ENCODE measurements at places on chromosomes 2 and 18.

DNA sequence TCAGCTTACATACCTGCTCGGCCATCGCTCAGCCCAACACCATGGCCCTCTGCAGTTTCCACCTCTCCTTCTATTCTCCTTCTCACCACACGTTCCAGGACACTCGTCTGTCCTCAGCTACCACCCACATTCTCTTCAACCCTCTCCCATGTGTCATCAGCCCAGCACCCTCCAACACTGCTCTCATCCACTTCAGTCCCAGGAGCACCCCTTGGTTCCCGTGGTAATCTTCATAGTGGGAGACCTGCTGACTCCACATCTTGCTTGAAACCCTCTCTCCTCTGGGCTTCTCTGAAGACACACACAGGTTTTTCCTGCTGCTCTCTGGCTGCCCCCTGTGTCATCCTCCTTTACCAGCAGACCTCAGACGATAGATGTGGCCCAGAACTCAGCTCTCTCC is 228.7 kb downstream of the GBX2 start:
- DNase-seq: no peak

GRCh38 chr2:27262379-27263286 is at the start of gene SLC30A3:
SLC30A3 (minus strand) TSS chr2:27263047; CDS start chr2:27262906, 141 bp downstream.
- peak; percentile 79 for DNase-seq

GRCh38 chr2:102698369-102699111 is 63.3 kb upstream of the TMEM182 start:
- no peak for DNase-seq

DNA sequence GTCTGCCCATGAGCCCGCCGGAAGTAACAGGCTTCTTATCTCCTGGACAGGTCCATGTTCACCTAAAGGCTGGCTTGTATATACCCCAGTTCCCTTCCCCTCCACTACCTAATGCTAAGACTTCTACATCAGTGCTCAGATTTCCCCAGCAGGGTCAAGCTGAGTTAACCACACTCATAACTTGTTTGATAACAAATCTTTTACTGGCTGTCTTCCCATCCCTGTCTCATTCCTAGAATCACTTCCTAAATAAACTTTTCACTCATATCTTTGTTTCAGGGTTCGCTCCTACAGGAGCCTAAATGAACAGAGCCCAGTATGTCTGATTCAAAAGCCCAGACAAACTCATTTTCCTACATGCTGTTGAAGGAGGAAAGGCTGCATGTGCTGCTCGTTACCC is 94.0 kb upstream of the SOX11 start:
- no peak for DNase-seq

DNA sequence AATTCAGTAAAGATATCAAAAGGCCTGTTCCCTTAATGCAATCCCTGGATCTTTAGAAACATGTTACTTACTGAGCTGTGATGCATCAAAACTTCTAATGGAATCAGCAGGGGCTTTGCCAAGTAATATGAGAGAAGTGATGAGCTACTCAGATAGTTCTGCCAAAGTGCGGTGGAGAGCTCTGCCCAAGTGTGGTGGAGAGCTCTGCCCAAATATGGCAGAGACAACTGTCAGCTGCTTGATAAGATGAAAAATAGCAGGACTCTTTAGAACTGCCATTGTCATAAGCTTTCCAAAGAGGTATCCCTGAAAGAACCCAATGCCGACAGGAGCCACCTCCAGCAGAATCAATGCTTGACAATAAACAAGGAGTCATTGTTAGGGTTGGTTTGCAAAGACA is 167.9 kb upstream of the SLC39A10 start:
- DNase-seq: no peak

DNA sequence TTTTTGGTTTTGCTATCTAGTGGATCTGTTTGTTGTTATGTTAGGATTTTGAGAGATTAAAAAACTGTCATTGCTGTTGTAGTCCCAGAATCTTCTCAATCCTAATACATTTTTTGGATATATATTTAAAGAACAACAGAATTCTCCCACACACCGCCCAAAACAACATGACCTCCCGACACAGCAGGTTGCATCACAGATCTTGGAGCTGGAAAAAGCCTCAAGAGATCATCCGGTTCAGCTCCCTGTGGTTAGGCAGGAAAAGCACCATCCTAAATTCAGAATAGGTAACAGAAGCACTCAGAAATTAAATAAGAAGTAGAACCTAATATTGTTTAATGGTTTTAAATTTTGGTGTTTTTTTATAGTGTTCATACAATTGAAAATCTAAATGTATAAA is 251.4 kb upstream of the STON1 start:
- no peak for DNase-seq

DNA sequence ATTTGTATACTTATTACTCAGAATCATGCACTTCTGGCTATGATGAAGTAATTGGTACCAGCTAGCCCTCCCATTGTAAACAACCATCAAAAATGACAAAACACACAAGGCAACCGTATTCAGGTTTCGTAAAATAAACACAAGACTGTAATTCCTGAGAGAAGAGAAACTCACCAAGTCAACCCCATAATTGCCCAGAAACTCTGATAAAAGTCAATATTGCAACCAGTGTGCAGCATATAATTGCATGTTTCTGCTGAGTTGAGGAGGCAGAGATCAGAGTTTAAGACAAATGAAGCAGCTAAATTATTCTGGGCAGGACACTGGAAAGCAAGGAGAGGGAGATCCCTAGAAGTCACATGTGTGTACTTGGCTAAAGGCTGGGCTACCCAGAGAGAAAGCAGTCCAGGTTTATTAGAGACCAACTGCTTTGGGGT is 90.3 kb downstream of the ROCK2 start:
- no peak for DNase-seq

GRCh38 chr2:142112757-142113221 is 18.0 kb downstream of the LRP1B start:
- DNase-seq: no peak

- DNase-seq: no peak
These were observed 720.2 kb downstream of the SLC4A3 start for GRCh38 chr2:220347626-220348025.

- no peak for DNase-seq
These were observed 20.2 kb downstream of the CXCR2 start for GRCh38 chr2:218146056-218146455.

DNA sequence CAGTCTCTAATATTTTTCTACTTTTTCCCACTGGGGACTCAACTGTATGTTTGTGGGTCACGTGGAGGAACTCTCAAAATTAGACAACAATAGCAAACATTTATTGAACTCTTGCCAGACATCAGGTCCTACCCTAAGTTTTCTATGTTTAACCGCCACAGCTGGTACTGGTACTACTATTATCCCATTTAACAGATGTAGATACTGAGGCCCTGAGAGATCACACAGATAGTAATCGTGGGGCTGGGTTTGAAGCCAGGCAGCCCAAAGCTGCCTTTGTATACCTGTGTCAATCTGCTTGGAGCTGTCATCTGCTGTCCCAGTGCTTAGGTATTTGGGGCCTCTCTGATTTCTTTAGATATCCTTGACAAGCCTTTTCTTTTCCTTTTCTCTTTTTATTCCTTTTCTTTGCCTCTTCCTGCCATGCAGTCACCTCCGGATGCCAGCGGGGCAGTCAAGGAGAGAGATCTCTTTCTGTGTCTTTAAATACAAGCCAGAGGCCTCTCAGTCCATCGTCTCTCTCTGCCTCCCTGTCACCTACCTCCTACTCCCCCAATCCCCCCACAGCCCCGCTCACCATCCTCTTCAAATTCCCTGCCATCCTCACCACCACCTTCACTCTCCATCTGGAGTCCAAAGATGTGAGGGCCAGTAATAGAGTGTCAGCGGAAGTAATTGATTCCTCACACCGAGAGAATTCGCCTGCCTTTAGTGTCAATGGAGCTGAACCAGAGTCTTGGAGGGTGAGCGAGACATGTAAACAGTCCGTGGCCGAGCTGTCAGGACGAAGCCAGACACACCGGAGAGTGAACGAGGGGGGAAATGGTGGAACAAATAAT is 23.4 kb downstream of the NRP2 start:
- DNase-seq: no peak

- DNase-seq: no peak
These were observed 129.7 kb downstream of the CCDC85A start for GRCh38 chr2:56313500-56313921.

GRCh38 chr2:1563084-1563857 is 150.0 kb downstream of the TPO start:
- no peak for DNase-seq

DNA sequence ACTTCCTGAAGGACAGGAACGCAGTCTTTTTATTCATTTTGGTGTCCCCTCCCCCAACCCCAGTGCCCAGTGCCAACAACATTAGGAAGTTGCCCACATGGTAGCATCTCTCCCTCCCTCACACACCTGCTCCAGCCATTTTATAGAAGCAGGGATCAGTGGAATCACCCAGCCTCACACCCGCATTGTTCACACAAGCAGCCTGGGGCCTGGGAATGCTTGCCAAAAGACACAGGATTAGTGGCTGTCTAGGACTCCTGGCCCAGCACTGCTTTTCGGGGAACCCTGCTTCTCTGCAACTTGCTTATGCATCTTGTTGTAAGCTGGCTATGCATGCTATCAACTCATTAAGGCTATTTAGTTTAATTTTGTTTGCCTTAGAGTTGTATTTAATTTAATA is 17.9 kb downstream of the TMEM37 start:
- DNase-seq: no peak
